ENCODE measurements at places on chromosomes 6 and 20.

DNA sequence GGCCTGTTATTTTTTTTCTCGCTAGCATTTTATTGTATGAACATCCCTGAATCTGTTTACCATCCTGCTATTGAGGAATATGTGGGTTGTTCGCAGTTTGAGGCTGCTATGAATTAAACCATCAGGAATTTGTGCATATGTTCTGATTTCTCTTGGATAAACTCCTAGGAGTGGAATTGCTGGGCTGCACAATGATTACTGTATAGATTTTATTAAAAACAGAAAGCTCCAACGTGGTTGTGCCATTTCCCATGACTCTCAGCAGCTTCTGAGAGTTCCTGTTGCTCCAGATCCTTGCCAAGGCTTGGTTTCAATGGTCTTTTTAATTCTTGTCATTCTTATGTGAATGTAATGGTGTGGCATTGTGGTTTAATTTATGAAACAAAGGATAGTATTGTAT lies 75.1 kb downstream of the EDN3 start:
- no peak for DNase-seq

GRCh38 chr20:45405571-45406259 lies 2.4 kb upstream of the DBNDD2 start:
- no peak for DNase-seq

- DNase-seq: peak; percentile 26
Observed at GRCh38 chr6:132300323-132300949, 100.8 kb downstream of the MOXD1 start.

- no peak for DNase-seq
Observed at GRCh38 chr20:63361519-63362435, 628 bp upstream of the CHRNA4 start.

DNA sequence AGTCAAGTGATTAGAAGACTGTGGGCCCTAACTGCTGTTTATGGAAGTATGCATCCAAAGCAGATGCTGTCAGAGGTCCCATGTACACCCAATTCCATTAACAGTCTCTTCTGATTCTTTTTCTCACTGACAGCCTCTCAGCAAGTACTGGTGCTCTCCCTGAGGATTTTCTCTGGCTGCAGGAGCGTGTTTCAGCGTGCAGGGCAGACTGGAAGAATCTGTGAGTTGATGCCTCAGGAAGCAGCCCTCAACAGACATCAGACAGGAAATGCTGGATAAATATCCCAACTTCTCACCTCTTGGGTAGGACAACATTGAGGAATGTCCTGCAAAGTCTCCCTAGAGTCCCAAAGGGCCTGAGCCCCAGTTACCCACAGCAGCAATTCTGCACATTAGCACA lies 40.8 kb downstream of the ANKEF1 start:
- no peak for DNase-seq

- no peak for DNase-seq
Observed at GRCh38 chr6:29995340-29995777, 53.0 kb downstream of the HLA-A start.

DNA sequence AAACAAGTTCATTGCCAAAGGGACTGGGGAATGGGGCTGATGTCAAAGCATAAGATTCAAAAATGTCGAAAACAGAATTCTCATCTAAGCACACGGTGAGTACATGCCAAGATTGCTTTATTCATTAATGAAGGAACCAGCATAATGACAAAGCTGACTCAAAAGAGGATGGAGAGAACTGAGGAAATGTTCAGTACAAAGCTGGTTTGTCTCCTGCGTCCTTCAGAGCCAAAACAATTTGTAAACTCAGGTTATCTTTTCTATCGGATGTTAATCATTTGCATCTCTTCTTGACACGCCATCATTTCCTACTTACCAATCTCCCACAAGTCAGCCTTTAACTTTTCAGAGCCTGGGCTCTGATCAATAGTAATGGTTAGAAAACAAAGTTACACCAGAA lies 195.6 kb upstream of the PMEPA1 start:
- DNase-seq: no peak

DNA sequence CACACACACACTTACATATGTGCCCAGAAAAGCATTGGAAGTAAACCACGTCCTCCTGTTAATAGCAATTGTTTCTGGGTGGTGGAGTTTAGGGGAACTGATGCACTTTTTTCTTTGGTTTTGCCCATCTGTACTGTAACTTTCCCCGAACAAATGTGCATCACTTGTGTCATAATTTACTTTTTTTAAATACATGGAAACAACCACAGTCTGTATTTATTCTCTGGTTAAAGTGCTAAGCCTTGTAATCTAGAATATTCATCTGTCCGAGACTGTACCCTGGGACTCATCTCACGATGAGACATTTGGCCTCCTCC lies 61.5 kb upstream of the CD93 start:
- no peak for DNase-seq

GRCh38 chr20:58518896-58519593 lies 3.8 kb upstream of the APCDD1L start:
- no peak for DNase-seq

- DNase-seq: peak; percentile 42
Observed at GRCh38 chr6:135266675-135267074, 85.6 kb downstream of the MYB start.

DNA sequence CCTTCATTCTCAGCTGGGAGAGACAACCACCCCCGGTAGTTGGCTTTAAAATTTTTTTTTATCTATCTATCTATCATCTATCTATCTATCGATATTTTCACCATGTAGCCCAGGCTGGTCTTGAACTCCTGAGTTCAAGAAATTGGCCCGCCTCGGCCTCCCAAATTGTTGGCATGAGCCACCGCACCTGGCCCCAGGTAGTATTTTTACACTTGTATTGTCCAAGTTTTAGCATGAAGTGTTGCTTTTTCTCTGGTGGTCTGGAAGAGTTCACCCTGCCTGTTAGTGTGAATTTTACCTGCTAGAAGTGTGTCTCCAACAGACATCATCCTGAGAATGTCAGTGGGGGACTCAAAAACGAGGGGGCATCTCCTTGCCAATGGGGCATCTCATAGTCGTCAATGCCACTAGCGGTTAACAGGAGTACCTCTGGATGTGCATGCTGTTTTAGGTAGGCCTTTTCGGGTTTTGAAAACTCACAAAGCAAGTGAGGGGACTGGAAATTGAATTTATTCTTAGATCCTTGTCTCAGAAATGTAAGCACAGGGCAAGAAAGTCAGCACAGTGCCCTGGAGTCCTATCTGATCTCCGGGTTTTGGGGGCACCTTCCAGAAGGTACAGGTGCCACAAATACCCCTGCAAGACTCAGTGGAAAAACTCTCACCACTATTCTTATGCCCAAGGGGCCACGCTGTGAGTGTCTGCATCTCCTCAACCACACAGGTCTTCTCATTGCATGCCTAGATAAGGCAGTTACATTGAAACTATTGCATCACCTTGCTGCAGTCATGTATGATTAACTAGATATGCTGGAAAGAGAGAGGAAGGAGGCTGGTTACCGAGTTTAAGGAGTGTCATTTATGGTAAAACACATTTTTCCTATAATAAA lies 37.1 kb downstream of the TNFAIP3 start:
- no peak for DNase-seq

- no peak for DNase-seq
Observed at GRCh38 chr6:56501993-56502392, 140.7 kb downstream of the DST start.

DNA sequence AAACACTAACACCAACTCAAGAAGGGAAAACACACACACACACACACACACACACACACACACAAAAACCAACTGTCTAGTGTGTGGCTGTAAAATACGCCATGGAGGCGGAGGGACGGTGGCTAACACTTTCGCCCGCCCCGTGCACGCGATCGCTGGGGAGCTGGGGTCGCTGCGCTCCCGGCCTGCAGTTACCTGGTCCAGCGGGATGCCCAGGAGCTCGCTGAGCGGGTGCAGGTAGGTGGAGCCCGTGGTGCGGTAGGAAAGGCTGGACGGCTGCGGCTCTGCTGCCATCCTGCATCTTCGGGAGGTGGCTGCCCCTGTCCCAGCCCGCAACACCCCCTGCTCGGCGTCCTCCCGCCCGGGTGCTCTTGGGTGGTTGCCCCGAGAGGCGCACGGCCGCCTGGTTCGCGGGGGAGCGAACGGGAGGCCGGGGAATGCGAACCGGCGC lies 303 bp downstream of the MBOAT1 start:
- DNase-seq: peak; percentile 80

DNA sequence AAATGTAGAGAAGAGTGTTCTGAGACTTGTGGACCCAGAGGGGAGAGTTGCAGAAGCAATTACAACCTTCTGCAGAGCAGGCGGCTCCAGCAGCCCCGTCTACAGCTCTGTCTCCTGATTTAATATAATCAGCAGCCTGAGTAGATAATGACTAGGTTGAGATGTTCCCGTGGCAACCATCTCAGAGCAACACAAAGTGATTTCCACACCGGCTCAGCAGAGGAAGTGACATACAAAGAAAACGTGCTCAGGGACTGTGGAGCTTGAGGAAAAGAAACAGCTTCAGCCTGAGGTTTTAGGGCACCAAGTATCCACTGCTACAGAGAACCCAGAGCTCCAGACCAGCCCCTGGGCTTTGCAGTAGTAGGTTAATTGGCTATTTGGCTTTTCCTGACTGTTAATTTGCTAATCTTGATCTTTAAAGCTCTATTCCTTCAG lies 136.4 kb downstream of the MTFR2 start:
- DNase-seq: peak; percentile 95

- DNase-seq: no peak
Observed at GRCh38 chr6:169144356-169144755, 109.3 kb downstream of the THBS2 start.

DNA sequence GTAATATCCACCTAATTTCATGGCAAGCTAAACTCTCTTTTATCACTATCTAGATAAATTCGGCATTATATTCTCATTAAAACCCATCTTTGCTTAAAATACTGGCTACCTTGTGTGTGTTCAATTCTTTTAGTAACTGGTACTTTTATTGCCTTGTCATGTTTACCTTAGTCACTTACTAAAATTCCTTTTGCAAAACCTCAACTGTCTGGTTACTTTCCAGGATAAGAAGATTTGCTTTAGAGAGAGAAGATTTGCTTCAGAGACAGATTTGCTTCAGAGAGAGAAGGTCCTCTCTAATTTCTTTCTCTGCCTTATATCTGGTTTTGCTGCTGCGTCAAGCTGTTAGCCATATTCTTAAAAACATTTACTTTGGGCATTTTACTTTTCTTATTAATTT lies 151.5 kb upstream of the MLIP start:
- no peak for DNase-seq

GRCh38 chr20:64080813-64081623 lies 1.1 kb downstream of the OPRL1 start:
- DNase-seq: no peak

DNA sequence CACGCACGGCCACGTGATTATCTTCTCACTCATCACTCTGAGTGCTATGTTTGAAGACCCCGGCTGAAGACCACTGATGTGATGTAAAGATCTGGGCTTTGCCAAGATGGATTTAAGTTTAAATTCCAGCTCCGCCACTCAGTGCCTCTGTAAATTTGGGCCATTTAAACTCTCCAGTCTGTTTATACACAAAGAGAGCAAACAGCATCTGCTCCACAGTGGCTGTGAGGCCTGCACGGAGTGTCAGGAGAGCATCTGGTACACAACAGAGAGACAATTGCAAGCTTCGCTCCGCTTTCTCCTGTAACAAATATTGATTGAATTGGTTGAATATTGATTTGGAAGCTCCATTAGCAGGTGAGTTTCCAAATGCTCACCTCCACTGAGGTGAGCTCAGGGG lies 80.5 kb upstream of the FRMD1 start:
- DNase-seq: no peak

GRCh38 chr6:33425668-33426577 lies 6.1 kb downstream of the SYNGAP1 start:
- peak; percentile 77 for DNase-seq

GRCh38 chr6:160301339-160301738 lies 42.7 kb upstream of the SLC22A2 start:
- no peak for DNase-seq

GRCh38 chr6:83114164-83114563 lies 46.7 kb downstream of the DOP1A start:
- no peak for DNase-seq

DNA sequence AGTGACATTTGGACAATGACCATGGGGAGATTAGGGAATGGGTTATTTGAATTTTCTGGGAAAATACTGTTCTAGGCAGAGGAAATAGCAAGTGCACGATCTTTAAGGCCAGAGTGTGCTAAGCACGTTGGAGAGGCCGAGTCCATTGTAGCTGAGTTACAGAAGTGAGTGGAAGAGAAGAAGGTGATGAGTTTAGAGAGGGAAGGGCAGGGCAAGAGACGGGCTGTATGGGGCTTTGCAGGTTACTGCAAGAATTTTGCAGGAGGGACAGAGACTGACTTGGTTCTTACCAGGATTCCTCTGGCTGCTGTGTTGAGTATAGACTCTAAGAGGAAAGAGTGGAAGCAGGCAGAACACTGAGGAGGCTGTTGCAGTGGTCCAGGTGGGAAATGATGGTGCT lies 1.1 kb upstream of the NCOA3 start:
- DNase-seq: no peak

DNA sequence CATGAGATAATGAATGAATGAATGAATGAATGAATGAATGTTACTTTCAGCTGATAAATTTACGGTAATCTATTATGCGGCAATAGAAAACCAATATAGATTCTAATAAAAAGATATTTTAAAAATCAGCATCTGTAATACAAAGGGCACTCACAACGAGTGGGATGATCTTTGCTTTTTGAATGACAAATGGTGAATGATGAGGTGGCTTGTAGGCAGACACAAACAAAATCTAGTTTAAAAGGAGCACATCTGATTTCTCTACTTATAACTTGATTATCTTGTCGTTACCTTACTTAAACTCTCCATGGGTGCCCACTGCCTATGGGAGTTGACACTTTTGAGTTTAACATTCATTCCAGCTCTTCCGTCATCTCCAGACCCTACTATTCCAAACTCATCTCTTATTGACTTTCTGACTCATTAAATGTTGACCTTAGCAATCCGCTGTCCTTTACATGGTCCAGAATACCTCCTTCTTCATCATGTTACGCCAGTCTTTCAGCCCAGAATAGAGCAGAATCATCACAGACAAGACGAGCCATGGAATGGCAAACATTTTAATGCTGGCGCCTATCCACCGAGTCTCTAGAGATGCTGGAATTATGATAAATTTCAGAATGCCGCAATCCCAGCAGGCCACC lies 41.3 kb downstream of the NHLRC1 start:
- no peak for DNase-seq

DNA sequence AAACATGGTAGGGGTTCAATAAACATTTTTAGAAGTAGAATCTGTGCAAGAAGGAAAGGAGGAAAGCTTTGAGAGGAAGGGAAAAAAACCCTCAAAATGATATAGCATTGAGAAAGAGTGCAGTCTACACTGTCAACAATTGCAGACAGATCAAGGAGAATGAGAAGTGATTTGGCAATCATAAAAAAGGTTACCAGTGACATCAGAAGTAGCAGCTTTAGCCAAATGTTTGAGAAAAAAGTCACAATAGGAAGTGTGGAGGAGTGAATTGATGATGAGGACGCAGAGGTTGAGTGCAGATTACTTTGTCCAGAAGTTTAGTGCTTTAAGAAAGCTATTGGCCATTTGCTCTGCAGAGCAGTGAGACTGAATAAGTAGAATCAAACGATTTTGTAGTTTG lies 155.0 kb downstream of the GJA1 start:
- DNase-seq: no peak

Data from NCI-H748 treated with DMSO at 0.1 percent for 48 hours (cell line).